Glutamatergic neuron (in vitro differentiated cells): ENCODE measurements at places on chromosomes 5 and 9.
A peak's percentile ranks its signal among the peaks of the same experiment; 100 is the strongest.

- no peak for DNase-seq
Observed at GRCh38 chr9:79127661-79128060, 444.1 kb upstream of the TLE4 start.

DNA sequence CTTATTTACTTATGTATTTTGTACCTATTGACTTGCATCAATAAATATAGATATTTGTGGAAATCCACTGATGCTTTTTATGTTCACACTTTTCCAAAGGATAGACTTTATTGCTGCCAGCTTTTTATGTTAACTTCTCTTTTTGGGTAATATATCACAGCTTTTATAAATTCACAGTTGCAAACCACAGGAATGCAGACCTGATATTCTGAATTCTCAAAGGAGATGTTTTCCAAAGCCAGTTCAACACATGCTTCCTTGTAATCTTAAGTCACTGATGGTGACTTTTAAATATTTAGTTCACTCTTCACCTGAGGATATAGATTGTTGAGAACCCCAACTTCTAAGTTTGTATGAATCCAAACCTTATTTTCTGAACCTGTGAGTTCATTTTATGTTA, 223.4 kb upstream of the PRR16 start:
- no peak for DNase-seq

DNA sequence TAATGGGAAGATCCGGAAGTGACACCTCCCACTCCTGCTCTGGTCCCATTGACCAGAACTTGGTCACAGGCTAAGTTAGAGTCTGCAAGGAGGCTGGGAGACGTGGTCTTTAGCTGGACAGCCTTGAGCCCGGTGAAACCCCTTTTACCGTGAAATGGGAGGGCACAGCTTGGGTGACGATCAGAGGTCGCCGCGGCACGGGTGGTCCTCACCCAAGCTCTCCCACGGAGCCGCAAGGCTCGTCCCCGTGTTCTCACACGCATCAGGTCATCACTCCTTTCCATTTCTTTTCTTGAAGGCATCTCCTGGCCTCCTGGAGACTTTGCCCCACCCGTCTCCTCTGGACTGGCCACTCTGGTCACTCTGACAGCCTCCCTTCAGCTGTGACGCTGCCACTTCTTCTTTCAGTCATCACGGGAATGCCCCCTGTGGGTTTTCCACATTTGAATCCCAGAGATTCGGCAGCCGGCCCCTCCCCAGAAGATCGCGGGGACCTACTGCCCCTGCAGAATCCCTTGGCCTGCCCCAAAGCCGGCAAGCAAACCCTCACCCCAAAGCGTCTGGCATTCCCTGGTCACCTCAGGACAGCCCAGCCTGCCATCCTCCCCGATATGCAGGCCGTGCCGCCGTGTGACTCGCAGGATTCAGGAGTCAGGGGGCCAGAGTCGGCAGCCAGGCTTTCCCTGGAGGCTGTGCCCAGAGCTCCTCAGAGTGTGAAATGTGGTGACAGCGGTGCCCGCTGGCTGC, 18.9 kb upstream of the EGFL7 start:
- DNase-seq: no peak

DNA sequence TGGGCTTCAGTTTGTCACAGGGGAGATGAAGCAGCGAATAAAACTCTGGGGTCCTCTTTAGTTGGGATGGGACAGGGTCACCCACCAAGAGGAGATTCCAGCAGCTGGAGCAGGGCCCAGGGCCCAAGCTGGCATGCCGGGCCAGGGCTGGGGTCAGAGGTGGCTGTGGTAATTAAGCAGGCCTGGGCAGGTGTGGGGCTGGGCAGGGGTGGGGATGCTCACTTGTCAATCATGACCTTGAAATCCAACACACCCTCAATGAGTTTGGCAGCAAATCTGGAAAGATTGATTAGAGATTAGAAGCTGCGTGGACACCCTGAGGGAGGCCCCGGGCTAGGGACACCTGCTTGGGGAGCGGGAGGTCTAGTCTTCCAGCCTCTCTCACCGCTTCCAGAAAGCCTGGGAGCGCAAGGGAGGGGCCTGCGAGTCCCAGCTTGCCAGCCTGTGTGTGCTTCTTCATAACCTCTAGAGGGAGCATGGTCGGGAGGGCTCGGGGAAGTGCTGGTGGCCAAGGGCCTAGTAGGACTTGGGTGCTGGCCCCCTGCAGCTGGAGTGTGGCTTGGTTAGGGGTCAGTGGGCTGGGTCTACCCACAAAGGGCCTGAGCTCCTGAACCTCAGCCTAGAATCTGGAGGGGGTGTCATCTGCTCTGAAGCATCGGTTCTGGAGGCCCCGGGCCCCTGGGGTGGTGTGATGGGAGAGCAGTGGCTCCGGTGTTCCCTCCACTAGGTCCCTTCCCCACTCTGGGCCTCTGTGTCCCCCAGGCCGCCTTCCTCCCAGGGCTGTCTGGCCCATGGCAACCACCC, 7.6 kb downstream of the CRAT start:
- peak; percentile 58 for DNase-seq
